Smooth muscle cell of bladder (primary cell): ENCODE measurements at places on chromosomes 16 and 17. TPM values are rescaled to one million over a fixed set of nuclear protein-coding genes. Genes with fewer than 3 reads are reported as not detected.

The ENPP7 gene
- total RNA-seq = not detected in 2 replicates

The ST3GAL2 gene
- 21.6 and 22.8 TPM in 2 replicates for total RNA-seq

The CXCL16 gene
- 1.8 and 2.1 TPM in 2 replicates for total RNA-seq

The SPIRE2 gene
- 0.55 and 1.00 TPM in 2 replicates for total RNA-seq

The TMC7 gene
- total RNA-seq = 0.28 TPM in 2 replicates

The DOC2A gene
- 0.28 TPM in 1 of 2 replicates, not detected in the other for total RNA-seq

The RRAD gene
- 7.1 and 13.5 TPM in 2 replicates for total RNA-seq

The SLC7A5 gene
- total RNA-seq = 14.1 and 18.6 TPM in 2 replicates

The OTOA gene
- total RNA-seq = under 0.01 TPM in 1 of 2 replicates, not detected in the other

The PHF12 gene
- 11.5 and 11.7 TPM in 2 replicates for total RNA-seq

The ZNF205 gene
- 11.8 and 12.8 TPM in 2 replicates for total RNA-seq

The COPZ2 gene
- total RNA-seq = 123 and 125 TPM in 2 replicates

The CDH3 gene
- total RNA-seq = 0.09 and 0.14 TPM in 2 replicates

The JPH3 gene
- under 0.01 TPM in 1 of 2 replicates, not detected in the other for total RNA-seq

The ATP2A1 gene
- 0.28 and 0.46 TPM in 2 replicates for total RNA-seq

The KCNH4 gene
- under 0.01 TPM in 1 of 2 replicates, not detected in the other for total RNA-seq

The TNFRSF17 gene
- total RNA-seq = not detected in 2 replicates

The STAT5B gene
- total RNA-seq = 25.2 and 30.8 TPM in 2 replicates

The NLGN2 gene
- 4.1 and 6.3 TPM in 2 replicates for total RNA-seq

The TMEM100 gene
- 1.8 and 10.7 TPM in 2 replicates for total RNA-seq

The USH1G gene
- under 0.01 TPM in 1 of 2 replicates, not detected in the other for total RNA-seq

The ITGAL gene
- total RNA-seq = not detected in 2 replicates

The LGALS9B gene
- not detected in 2 replicates for total RNA-seq

The SLFN11 gene
- total RNA-seq = 36.7 and 54.3 TPM in 2 replicates

The TPPP3 gene
- total RNA-seq = 0.92 and 1.00 TPM in 2 replicates

The CCL15 gene
- total RNA-seq = not detected in 2 replicates

The GLTPD2 gene
- total RNA-seq = not detected in 2 replicates

The KCNAB3 gene
- total RNA-seq = 0.18 and 0.28 TPM in 2 replicates

The IL32 gene
- total RNA-seq = 2.1 and 8.2 TPM in 2 replicates

The AHSP gene
- total RNA-seq = not detected in 2 replicates

The KRTAP4-5 gene
- not detected in 2 replicates for total RNA-seq

The HLF gene
- total RNA-seq = under 0.01 TPM in 1 of 2 replicates, not detected in the other

The SEZ6L2 gene
- 2.1 and 7.0 TPM in 2 replicates for total RNA-seq

The KRT25 gene
- total RNA-seq = not detected in 2 replicates

The STAC2 gene
- total RNA-seq = not detected in 2 replicates

The LPO gene
- total RNA-seq = not detected in 2 replicates

The HOXB6 gene
- 0.09 TPM in 1 of 2 replicates, not detected in the other for total RNA-seq

The FAM222B gene
- 1.4 and 3.0 TPM in 2 replicates for total RNA-seq

The CLCN7 gene
- 50.6 and 91.4 TPM in 2 replicates for total RNA-seq

The PTX4 gene
- total RNA-seq = 0.09 TPM in 1 of 2 replicates, not detected in the other

The CYBC1 gene
- 48.5 and 65.9 TPM in 2 replicates for total RNA-seq

The CDH5 gene
- total RNA-seq = under 0.01 and 0.83 TPM in 2 replicates

The PLD6 gene
- total RNA-seq = 2.1 and 2.9 TPM in 2 replicates
